Calu3 (cell line): ENCODE measurements at places on chromosomes 5 and 9. TPM values are rescaled to one million over a fixed set of nuclear protein-coding genes. Genes with fewer than 3 reads are reported as not detected.

SOHLH1 gene
- total RNA-seq: not detected in 2 replicates

DMGDH gene
- total RNA-seq: 1.1 and 1.3 TPM in 2 replicates

SPINK1 gene
- total RNA-seq: 307 and 444 TPM in 2 replicates

IFNK gene
- total RNA-seq: not detected in 2 replicates

ADAMTS6 gene
- total RNA-seq: 0.86 and 1.2 TPM in 2 replicates

TCF7 gene
- total RNA-seq: 13.6 and 16.8 TPM in 2 replicates

SPATA31A7 gene
- total RNA-seq: not detected in 2 replicates

FBP1 gene
- 6.5 and 7.7 TPM in 2 replicates for total RNA-seq

IL9 gene
- not detected in 2 replicates for total RNA-seq

FOXD4 gene
- 1.7 and 2.4 TPM in 2 replicates for total RNA-seq

- no peak overlapping the region for H3K4me3 ChIP-seq
- peak; percentile 76 for DNase-seq
- H3K36me3 ChIP-seq: no peaks in the 10 kb centered on the region
Measured at GRCh38 chr5:90434116-90434714, 24.7 kb upstream of the CETN3 start.

DNA sequence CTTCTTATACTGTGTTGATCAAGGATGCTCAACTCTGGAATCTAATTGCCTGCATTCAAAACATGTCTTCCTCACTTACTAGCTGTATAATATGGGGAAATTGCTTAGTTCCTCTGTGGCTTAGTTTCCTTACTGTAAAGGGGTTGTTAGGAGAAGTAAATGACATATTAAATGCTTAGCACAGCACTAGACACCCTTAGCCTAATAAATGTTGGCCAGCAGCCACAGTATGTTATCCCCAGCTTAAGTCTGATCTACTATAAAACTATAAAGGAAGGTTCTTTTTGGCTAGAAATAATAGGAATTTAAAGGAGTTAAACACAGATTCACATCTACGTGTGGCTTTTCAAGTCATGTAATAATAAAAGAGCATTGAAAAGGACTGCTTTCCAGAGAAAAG is 232.4 kb downstream of the PCSK1 start:
- no peak for DNase-seq
- H3K4me3 ChIP-seq: no peak overlapping the region
- no peak overlapping the region for H3K27ac ChIP-seq
- no peaks in the 10 kb centered on the region for H3K36me3 ChIP-seq
- peaks cover 44% of the 10 kb centered on the region for H3K4me1 ChIP-seq
- no peaks in the 10 kb centered on the region for H3K27me3 ChIP-seq

- peaks cover 10% of the 10 kb centered on the region for H3K36me3 ChIP-seq
- peak overlapping the region; percentile 34 for H3K4me3 ChIP-seq
- H3K4me1 ChIP-seq: peaks cover 6% of the 10 kb centered on the region
- H3K27me3 ChIP-seq: no peaks in the 10 kb centered on the region
- DNase-seq: peak; percentile 89
Measured at GRCh38 chr9:137435980-137436760, 5.0 kb downstream of the ENTPD8 start.

GRCh38 chr5:40475561-40475960 is 204.2 kb upstream of the PTGER4 start:
- no peak overlapping the region for H3K27ac ChIP-seq
- DNase-seq: no peak
- H3K4me1 ChIP-seq: no peaks in the 10 kb centered on the region
- H3K4me3 ChIP-seq: no peak overlapping the region
- no peaks in the 10 kb centered on the region for H3K27me3 ChIP-seq

- H3K36me3 ChIP-seq: no peaks in the 10 kb centered on the region
- H3K27me3 ChIP-seq: no peaks in the 10 kb centered on the region
- H3K27ac ChIP-seq: no peak overlapping the region
- no peak for DNase-seq
Measured at GRCh38 chr5:78041805-78042204, 252.7 kb downstream of the AP3B1 start.

GRCh38 chr5:83509540-83509939 is 38.0 kb downstream of the VCAN start:
- no peak overlapping the region for H3K4me3 ChIP-seq
- H3K27me3 ChIP-seq: no peaks in the 10 kb centered on the region
- H3K4me1 ChIP-seq: peaks cover 22% of the 10 kb centered on the region
- no peaks in the 10 kb centered on the region for H3K36me3 ChIP-seq

- H3K36me3 ChIP-seq: peaks cover 21% of the 10 kb centered on the region
- peaks cover 45% of the 10 kb centered on the region for H3K4me1 ChIP-seq
- no peak for DNase-seq
- no peak overlapping the region for H3K27ac ChIP-seq
Measured at GRCh38 chr9:87610200-87611155, 112.8 kb downstream of the DAPK1 start.

- peaks cover under 1% of the 10 kb centered on the region for H3K36me3 ChIP-seq
- H3K4me3 ChIP-seq: no peak overlapping the region
- DNase-seq: no peak
Measured at GRCh38 chr5:61472172-61472958, 140.3 kb downstream of the ZSWIM6 start.

DNA sequence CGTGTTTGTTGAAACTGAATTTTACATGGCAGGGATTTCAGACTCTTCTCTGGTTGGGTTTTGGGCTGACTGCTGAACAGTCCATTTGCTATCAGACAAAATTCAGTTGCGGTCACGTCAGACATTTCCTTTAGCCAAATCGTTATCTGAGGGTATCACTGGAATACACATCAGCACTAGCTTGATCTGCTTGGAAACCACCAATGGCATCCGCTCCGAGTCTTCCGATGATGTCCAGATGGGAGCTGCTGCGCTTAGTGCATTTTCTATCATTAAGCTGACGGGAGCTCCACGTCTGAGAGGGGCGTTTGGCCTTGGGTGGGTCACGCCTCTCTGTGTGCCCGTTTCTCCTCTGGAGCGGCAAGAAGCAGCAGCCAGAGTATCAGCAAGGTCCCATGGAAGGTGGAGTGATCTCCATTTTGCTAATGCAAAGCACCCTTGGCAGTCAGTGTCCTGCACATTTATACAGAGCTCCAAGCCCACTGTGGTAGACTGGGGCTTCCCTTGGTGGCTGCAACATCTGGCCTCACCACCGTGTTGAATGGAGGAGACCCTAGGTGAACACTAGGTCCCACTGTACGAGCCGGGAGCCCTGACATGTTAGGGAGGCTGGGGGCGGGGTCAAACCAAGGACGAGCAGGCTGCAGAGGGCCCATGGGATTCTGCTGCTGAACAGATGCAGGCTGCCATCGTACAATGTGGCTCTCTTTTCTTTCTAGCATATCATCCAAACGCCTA is 134.6 kb upstream of the PHYKPL start:
- no peaks in the 10 kb centered on the region for H3K4me1 ChIP-seq
- peaks cover 4% of the 10 kb centered on the region for H3K36me3 ChIP-seq
- no peak overlapping the region for H3K4me3 ChIP-seq

- H3K36me3 ChIP-seq: no peaks in the 10 kb centered on the region
- H3K27me3 ChIP-seq: no peaks in the 10 kb centered on the region
- DNase-seq: no peak
- no peak overlapping the region for H3K27ac ChIP-seq
Measured at GRCh38 chr9:84002344-84002743, 21.7 kb downstream of the RMI1 start.

DNA sequence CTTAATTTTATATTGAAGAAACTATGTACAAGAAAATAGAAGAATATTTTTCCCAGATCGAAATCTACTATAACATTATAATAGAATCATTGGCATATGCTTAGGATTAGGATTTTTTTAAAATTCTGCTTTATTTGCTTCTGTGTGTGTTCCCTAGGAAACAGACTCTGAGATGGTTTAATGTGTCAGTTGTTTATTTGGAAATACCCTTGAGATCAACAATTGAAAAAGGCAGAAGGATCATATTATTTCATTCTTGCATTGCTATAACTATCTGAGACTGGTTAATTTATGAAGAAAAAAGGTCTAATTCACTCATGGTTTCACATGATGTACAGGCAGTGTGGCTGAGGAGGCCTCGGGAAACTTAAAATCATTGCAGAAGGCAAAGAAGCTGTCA is 622.6 kb downstream of the PRR16 start:
- H3K36me3 ChIP-seq: no peaks in the 10 kb centered on the region
- H3K27ac ChIP-seq: no peak overlapping the region
- no peaks in the 10 kb centered on the region for H3K27me3 ChIP-seq
- DNase-seq: no peak
- H3K4me1 ChIP-seq: no peaks in the 10 kb centered on the region

- H3K36me3 ChIP-seq: peaks cover 22% of the 10 kb centered on the region
- H3K4me3 ChIP-seq: peak overlapping the region; percentile 65
- peak; percentile 17 for DNase-seq
- H3K27me3 ChIP-seq: no peaks in the 10 kb centered on the region
- H3K4me1 ChIP-seq: peaks cover 54% of the 10 kb centered on the region
Measured at GRCh38 chr5:75567710-75568109, 43.5 kb upstream of the ANKDD1B start.

- no peaks in the 10 kb centered on the region for H3K4me1 ChIP-seq
- no peaks in the 10 kb centered on the region for H3K36me3 ChIP-seq
- no peak for DNase-seq
- H3K27ac ChIP-seq: no peak overlapping the region
- no peaks in the 10 kb centered on the region for H3K27me3 ChIP-seq
Measured at GRCh38 chr9:127099664-127100063, 22.8 kb downstream of the ANGPTL2 start.

DNA sequence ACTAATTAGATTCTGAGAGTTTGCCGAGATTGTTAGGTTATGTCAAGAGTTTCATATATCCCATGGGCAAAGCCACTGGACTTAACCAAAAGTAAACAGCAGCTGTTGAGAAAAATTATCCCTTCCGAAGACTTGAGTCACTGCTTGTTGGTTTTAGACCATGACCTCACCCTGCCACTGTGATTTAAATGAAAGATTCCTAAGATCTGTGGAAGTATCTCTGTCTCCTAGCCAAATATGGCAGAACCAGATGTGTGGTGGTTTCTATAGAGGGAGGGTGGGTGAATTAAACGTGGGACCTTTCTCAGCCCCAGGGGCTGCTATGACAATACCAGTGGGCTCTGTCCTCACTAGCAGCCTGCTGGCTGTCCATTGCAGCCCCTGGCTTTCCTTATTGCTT is 19.3 kb downstream of the DMRT3 start:
- H3K27me3 ChIP-seq: peaks cover 14% of the 10 kb centered on the region
- H3K4me3 ChIP-seq: no peak overlapping the region
- H3K4me1 ChIP-seq: no peaks in the 10 kb centered on the region
- no peak overlapping the region for H3K27ac ChIP-seq

GRCh38 chr5:115977096-115977495 is 14.8 kb downstream of the LVRN start:
- no peak for DNase-seq
- no peak overlapping the region for H3K27ac ChIP-seq
- H3K36me3 ChIP-seq: no peaks in the 10 kb centered on the region
- H3K27me3 ChIP-seq: no peaks in the 10 kb centered on the region
- peaks cover 30% of the 10 kb centered on the region for H3K4me1 ChIP-seq

DNA sequence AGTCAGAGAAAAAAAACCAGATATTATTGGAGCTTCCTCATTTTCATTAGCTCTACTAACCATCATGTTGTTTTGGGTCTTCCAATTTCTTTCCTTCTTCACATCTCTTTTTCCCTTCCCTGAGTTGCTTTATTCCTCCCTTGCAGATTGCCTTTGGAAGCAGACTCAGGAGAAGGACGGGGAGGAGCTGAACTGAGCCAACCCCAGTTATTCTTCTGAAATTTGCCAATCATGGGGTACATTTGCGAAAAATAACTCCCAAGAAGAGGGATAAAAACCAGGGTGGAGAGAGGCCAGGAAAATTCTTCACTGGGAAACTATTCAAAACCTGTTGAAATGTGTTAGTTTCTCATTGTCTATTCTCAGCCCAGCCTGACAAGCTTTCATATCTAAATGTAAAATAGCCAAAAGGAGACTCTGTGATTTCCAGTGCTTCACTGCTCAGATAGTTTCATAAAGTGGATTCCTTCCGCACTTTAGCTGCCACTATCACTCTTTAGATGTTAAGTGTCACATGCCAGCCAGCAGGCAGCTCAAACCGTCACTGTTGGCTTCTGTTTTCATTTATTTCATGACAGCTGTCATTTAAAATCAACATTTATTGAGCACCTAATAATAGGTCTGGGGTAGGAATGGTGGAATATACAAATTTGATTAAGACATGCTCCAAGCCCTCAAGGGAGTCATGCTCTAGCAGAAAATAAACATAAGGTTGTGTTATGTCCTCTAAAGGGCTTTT is 204.5 kb downstream of the SREK1 start:
- H3K4me1 ChIP-seq: no peaks in the 10 kb centered on the region
- H3K4me3 ChIP-seq: no peak overlapping the region
- H3K27me3 ChIP-seq: peaks cover 79% of the 10 kb centered on the region

- no peaks in the 10 kb centered on the region for H3K36me3 ChIP-seq
- H3K27ac ChIP-seq: no peak overlapping the region
- peaks cover 28% of the 10 kb centered on the region for H3K27me3 ChIP-seq
- no peak for DNase-seq
- no peak overlapping the region for H3K4me3 ChIP-seq
- H3K4me1 ChIP-seq: no peaks in the 10 kb centered on the region
Measured at GRCh38 chr9:120350596-120350995, 229.4 kb downstream of the CDK5RAP2 start.

DNA sequence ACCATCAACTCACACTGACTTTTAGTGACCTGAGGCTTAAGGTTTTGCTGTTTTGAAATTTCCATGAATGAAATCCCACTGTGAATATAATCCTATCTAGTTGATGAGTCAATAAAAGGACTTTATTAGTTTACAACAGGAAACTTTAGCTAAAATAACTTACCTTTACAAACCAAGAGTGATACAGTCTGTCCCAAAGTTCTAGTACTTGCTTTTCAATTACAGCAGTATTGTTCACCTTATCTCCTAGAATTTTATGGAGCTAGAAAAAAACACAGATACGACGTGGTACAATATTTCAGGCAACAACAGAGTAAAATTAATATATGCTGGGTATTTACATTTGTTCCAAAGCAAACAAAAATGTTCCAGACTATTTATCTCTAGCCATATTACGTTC is 46.9 kb upstream of the CTNNAL1 start:
- DNase-seq: no peak
- H3K27ac ChIP-seq: no peak overlapping the region
- peaks cover 7% of the 10 kb centered on the region for H3K36me3 ChIP-seq
- no peak overlapping the region for H3K4me3 ChIP-seq

DNA sequence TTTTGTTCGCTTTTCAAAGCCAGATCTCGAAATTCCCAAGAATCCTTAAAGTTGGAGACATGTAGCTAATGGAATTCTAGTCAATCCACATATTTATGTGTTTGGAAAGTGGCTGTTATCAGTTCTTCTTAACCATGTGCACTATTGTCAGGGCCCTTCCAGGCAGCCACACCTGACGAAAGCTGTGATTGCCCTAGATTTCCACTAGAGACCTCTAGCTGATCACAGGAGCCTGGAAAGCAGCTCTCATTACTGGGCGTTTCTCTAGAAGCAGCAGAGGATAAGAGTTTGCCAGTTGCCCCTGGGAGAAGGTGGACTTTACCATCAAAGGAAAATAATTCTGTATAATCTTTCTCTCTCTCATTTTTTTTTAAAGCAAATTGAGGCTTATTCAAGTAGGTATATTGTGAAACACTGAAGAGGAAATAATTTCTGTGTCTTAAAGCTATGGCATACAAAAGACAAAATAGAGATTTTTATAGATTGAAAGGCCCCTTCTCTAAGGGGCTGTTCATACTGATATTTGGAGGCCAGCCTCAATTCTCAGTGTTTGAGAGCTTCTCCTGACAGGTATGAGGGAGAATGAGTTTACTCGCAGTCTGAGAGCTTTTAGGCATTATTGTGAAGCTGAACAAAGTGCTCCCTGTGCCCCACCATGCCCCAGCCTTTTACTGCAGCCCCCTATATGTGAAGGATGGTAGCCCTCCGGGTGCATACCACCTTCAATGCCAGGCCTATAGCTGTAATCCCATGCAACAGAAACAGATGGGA is 405.4 kb upstream of the ACTBL2 start:
- peaks cover 17% of the 10 kb centered on the region for H3K4me1 ChIP-seq
- no peak overlapping the region for H3K27ac ChIP-seq
- H3K36me3 ChIP-seq: no peaks in the 10 kb centered on the region
- H3K4me3 ChIP-seq: no peak overlapping the region
- H3K27me3 ChIP-seq: no peaks in the 10 kb centered on the region
